IMR-90 (cell line): ENCODE measurements at places on chromosomes 13 and 19. TPM values are rescaled to one million over a fixed set of nuclear protein-coding genes. Genes with fewer than 3 reads are reported as not detected.

GRCh38 chr13:35841060-35841521, 290.1 kb downstream of the DCLK1 start:
- no peak for DNase-seq

DNA sequence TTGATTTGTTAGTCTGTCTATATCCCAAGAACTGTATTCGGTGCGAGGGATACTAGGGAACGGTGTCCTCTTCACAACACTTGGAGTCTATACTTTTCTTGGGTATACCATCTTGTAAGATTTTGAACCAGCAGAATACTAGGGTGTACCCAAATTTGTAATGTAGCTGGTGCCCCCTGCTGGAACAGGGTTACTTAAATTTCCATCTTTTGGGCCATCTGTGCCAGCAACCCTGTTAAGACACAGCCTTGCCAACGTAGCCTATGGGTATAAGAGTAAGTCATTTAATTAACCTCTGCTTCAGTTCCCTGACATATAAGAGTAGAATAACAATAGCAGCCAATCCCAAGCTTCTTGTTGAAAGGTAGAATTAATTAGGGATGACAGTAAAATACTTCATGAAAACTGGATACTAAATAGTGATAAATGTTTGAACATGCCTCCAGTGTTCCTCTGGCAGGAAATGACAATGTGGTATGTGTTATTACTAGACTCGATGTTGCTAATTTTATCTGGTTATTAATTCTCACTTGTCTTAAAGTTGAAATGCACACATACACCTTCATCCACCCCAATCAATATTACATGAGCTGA, 607.6 kb downstream of the FGF9 start:
- peak; percentile 63 for DNase-seq

DNA sequence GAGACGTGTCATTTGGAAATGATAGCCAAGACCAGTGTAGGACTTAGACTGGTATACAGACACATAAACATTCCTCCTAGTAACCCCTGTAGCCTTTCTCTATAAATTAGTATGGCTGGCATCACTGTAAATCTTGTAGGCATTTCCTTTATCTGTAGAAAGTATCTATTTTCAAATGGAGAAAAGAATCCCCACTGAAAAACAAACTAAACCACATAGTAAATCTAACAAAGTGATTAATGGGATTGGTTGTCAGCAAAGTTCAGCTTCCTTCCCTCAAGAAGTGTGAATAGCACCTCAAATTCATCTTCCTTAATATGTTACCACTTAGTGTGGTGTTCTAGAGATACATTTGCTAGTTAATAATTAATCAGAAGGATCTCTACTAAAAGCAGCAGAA, 119.4 kb upstream of the NBEA start:
- no peak for DNase-seq

DNA sequence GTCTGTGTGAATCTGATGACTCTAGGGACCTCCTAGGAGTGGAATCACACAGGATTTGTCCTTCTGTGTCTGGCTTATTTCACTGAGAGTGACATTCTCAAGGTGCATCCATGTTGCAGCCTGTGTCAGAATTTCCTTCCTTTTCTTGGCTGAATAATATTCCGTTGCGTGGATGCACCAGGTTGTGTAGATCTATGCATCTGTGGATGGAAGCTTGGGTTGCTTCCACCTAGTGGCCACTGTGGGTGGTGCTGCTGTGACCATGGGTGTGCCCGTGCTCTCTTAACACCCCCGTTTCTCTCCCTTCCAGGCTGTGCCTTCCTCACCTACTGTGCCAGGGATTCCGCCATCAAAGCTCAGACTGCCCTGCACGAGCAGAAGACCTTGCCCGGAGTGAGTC, 26.2 kb downstream of the CELF5 start:
- DNase-seq, result no peak

DNA sequence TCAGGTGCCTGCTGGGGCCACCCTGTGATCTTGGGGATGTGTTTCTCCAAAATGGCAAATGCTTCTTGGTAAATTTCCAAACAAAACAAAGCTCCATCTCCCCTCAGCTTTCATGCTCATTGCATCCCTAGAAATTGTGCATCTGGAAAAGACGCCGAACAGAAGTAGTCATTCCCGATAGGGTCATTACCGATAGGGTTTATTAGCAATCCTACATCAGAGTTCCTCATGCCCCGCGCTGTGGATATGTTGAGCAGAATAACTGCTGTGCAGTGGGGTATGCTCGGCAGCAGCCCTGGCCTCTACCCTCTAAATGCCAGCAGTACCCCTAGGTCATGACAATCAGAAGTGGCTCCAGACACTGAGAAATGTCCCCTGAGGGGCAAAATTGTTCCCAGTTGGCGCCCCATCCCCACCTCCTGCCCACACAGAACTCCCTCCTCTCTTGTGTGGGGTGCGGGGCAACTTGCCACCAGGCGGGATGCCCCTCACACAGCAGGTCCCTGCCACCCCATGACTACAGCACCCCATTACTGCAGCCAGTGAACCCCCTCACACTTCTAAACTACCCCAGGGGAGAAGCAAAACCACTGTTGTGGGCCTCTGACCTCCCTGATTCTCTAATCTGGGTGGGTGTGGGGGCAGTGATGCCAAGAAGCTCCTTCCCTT, 13.0 kb upstream of the SLC7A10 start:
- no peak for DNase-seq

GRCh38 chr13:95243207-95243606, 58.0 kb downstream of the ABCC4 start:
- no peak for DNase-seq

DNA sequence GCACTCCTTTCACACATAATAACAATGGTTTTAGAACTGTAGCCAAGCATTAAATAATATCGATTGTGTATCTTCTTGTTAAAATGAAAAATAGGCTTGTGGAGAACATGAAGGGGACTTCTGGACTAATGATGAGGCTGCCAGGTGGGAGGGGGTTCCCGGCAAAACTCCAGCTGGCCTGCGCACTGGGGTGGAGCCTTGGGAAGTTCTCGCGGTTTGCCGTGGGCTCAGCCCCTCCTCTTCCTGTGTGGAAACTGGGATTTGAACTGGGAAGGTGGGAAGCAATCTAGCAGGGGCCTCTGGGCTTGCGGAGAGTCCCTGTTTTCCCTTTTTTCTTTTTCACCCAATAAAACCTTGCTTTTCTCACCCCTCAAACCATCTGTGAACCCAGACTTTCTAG, 113.7 kb upstream of the SLITRK1 start:
- no peak for DNase-seq

- DNase-seq, result no peak
These were observed 5.5 kb downstream of the SAFB2 start for GRCh38 chr19:5617080-5617479.

- peak; percentile 48 for DNase-seq
These were observed 30.6 kb upstream of the ATP1A3 start for GRCh38 chr19:42024622-42025111.

DNA sequence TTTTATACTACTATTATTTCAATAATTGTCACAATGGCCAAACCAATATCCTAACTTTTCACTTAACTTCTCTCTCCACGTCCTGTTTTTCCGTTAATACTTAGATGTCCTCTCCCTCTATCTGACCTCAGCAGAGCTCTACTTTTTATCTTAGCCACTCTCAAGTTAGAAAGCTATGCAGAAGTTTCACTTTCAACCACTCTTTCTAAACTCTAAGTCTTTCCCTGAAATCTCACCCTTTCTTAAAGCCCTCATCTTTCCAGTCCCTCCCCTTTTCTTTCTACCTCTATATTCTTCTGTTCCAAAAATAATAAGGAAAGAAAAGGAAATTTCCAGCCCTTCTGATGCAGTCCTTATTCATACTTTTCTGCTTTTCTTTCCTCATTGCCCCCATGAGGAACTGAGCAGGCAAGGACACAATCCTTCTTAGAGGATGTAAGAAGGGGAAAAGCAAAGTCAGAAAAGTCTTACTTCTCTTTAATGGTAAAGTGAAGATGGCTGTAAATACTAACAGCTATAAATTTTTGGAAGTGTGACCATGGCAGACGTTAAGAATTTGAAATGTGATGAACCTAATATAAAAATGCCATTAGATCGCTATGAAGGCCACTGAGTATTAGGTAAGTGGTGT, 23.0 kb downstream of the FAM216B start:
- no peak for DNase-seq

Gene APOC4
- total RNA-seq, result not detected in 2 replicates

Gene ZNF443
- 3.2 and 3.6 TPM in 2 replicates for total RNA-seq

Gene SULT2A1
- not detected in 2 replicates for total RNA-seq
